BJ (cell line): ENCODE measurements at places on chromosomes 4 and X.

DNA sequence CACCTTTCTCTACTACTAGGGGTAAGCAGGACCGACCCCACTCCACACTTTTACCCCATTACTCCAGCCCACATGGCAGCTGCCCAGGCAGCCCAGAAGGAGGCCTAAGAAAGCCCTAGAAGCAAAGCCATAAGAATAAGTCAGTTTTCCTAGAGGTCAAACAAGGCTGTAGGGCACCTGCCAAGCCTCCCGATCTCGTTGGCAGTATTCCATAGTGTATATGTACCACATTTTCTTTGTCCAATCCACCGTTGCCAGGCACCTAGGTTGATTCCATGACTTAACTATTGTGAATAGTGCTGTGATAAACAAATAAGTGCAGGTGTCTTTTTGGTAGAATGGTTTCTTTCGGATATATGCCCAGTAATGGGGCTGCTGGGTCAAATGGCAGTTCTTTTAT is 54.2 kb downstream of the RHOXF2B start:
- no peak for DNase-seq

DNA sequence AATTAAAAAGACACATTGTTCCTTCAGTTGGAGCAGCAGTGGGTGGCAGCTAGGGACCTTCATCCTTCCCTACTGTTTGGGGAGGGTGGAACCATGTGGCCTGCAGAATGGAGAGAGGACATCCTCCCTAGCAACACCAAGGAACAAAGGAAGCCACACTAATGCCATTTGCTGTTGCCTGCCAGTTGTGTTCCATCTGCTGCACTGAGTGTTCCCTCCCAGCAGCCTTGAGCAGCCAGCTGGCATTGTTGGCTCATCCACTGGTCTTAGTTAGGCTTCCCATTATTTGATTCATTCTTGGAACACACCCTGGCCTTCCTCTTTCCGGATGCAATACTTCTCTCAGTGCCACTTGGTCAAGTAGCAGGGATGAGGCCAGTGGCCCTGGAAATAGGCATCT is 25.0 kb upstream of the HMGB3 start:
- no peak for DNase-seq

DNA sequence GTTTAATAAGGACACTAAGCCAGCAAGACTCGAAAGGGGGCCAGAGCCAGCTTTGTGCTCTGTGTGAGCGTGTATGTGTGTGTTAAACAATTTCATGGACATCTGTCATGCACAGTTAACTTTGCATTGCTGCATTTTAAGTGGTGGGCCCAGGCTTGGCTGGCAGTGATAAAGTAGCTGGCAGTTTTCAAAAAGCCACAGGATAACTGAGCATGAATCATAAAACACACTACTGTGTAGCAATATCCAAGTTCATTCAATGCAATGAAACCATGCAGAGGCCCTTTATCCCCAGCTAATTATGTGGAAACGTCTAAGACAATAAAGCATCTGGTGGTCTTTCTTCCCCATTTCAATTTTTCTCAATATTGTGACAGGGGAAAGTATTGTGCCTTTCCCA is 132.9 kb downstream of the NKX6-1 start:
- DNase-seq: no peak

- DNase-seq: no peak
These were observed 675.2 kb upstream of the FRG1 start for GRCh38 chr4:189265515-189265914.

DNA sequence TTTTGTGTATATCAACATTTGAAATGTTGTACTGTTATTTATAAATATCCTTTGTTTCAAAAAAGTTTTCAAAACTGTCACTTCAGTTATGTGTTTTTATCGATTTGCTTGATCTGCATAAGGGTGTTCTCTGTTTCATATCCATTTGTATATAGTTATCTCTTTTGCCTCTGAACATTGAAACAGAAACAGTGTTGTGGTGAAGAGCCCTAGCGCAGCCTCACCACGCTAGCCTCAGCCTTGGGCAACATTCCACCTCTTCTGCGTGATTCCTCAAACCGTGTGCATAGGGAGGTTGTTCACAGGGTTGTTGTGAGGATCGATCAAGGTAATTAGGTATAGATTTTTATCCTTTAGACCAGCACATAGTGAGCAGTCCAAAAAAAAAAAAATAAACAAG is 287.0 kb upstream of the GALNT7 start:
- DNase-seq: no peak
